ENCODE measurements at places on chromosomes 3 and 15.

GRCh38 chr15:63340878-63341277 lies 40.8 kb downstream of the CA12 start:
- DNase-seq = no peak

GRCh38 chr3:100521439-100521845 lies 29.0 kb downstream of the TMEM45A start:
- DNase-seq = no peak

- no peak for DNase-seq
Observed at GRCh38 chr15:98599909-98600691, 48.2 kb upstream of the IGF1R start.

DNA sequence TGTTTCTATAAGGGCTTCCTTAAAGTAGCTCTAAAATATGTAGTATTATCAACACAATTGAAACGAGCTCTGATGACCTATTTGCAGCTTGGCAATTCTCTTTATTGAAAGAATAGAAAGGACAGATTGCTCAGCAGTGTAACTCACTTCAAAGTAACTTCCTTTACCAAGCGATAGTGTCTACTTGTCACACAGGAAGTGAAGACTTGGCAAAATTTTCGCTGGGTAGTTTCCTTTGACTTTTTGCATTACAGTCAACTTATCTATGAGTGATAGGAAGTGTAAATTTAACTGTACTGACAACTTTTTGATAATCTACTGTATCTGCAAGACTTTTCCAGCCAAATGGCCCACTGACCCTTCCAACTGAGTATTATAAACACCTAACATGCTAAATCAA lies 22.8 kb downstream of the SLC9A9 start:
- no peak for DNase-seq

- DNase-seq = no peak
Observed at GRCh38 chr3:63961891-63962290, 49.7 kb upstream of the SCAANT1 start.

DNA sequence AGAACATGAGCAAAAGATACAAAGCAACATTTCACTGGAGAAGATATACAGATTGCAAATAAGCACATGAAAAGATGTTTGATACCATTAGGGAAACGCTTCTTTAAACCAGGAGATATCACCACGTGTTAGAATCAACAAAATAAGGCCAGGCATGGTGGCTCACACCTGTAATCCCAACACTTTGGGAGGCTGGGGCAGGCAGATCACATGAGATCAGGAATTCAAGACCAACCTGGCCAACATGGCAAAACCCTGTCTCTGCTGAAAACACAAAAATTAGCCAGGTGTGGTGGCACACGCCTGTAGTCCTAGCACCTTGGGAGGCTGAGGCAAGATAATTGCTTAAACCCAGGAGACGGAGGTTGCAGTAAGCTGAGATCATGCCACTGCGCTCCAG lies 20.5 kb upstream of the MUC20 start:
- DNase-seq = no peak

GRCh38 chr3:64789111-64789510 lies 101.3 kb upstream of the ADAMTS9 start:
- DNase-seq = no peak

- DNase-seq = no peak
Observed at GRCh38 chr3:153429821-153430220, 267.8 kb downstream of the RAP2B start.

DNA sequence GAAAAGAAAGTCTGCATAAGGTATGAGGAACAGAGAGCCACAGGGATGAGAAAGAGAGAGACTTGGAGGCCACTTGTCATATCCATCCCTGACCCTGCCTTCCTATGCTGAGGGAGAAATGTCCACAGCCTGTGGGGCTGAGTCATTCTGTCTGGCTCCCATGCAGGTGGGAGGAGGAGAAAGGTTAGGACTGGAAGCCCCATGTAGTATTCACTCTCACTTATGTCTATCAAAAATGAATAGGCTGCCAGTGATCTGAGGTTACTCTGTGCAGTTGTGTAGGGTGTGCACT lies 71.3 kb downstream of the RAB11A start:
- no peak for DNase-seq

DNA sequence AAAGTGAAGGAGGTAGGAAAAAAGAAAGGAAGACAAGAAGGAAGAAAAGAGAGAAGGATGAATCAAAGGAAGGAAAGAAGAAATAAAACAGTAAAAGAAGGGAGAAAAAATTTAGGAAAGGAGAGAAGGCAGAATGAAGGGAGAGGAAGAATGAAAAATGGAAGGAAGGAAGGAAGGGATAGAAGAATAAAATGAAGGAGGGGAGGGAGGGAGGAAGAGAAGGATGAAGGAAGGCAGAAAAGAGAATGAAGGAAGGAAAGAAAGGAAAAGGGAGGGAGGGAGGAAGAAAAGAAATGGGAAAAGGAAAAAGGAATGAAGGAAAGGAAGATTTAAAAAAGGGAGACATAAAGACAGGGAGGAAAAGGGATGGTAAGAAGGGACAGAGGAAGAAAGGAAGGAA lies 393.7 kb upstream of the GRM7 start:
- DNase-seq = no peak

- DNase-seq = no peak
Observed at GRCh38 chr3:32048487-32049182, 57.8 kb upstream of the GPD1L start.

DNA sequence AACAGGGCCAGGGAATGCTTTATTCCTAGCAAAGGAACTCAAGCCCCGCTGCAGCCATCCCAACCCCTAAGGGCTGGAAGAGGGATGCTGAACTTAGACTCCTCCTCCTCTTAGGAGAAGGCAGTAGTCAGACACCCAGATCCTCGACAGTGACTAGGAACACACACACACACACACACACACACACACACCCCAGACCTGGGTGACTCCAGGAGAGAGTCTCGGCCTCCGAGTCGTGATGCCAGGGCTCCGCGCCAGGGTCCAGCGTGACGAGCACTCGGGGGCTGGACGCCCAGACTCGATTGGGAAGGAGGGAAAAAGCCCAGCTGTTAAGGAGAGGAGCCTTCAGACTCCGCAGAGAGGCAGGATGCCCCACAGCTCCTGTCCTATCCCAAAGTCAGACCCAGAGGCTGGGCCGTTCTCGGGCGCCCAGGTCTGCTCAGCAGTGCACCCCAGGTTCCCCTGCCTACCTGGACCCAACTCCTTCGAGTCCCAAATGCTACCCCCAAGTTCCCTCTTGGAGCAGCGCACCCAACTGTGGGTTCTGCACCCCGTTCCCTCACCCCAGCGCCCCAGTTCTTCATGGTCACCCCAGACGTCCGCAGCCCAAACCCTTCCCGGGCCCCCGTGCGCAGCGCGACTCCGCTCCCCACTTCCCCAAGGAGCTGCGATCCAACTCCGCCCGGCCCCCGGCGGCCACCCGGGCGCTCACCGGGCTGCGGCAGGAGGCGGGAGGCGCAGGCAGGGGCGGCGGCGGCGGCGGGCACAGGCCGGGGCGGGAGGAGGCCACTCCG lies 421 bp downstream of the BMF start:
- no peak for DNase-seq

DNA sequence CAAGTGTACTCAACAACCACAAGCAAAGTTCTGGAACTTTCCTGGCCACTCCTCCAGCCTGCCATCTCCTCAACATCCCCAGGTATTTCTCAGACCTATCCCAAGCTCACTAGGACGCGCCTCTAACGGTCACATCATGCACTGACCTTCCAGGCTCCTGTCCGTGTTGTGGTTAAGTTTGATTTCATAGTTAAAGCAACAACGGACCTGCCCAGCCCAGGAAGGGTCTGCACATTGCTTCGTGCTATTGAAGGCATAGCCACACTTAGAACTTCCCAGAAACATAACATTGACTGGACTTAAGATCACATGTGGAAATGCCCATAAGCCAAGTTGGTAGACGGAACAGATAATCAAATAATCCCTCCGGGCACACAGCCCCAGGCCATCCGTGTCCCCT lies 85.1 kb downstream of the OCA2 start:
- no peak for DNase-seq

DNA sequence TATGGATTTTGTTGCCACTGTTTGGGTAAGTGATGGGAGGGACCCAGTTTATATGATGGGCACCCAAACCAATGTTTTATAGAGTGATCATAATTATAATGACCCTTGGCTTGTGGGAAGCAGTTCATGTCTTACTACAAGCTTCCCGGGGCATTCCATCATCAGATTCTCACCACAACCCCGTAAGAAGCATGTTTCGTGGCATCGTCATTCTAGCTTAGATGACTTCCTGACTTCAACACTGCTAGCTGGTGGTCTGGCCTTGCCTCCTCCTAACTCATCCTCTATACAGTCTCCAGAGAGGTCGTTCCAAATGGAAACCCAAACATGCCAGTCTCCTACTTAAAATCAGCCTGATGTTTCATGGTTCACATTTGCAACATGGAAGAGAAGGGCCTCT lies 226.9 kb downstream of the ADAMTS9 start:
- no peak for DNase-seq

DNA sequence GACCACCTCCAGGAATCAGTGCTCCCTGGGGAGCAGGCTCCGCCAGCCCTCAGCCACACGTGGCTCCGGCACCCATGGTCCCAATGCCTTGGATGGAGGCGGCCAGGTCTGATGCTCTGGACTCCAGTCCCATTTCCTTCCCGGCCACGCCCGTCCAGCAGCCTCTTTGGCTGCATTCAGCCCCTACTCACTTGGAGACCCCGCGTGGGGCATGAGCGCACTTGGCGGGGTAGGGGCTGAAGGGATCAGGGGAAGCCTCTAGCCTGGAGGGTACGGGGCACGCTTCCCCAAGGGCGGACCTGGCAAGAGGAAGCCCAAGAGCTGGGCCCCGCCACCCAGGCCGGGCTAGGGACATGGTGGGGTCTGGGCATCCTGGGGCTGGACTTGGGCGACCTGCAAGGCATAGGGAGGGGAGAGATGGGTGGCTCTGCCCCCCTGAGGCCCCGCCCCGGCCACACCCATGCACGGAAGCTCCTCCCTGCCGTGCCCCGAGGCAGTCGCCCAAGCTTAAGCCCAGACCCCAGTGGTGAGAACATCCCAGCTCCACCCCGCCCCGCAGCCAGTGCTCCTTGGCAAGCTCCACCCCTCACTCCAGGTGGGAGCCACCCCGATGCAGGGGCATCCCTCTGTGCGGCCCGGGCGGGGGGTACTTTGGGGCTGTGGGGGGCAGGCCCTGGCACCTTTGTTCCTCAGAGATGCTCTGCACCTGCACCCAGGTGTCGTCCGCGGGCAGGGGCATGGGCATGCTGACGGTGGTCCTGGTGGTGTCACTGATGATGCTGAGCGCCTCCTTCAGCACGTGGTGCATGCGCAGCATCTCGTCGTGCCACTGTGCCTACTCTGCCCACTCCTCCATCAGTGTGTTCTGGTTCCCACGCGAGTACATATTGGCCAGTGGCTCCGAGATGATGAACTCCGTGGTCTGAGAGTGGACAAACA lies 163.5 kb downstream of the GOLGA6L4 start:
- DNase-seq = no peak

- no peak for DNase-seq
Observed at GRCh38 chr3:48086705-48087104, 70.5 kb upstream of the MAP4 start.

GRCh38 chr15:40427188-40427587 lies 13.6 kb upstream of the BAHD1 start:
- DNase-seq = no peak

- DNase-seq = no peak
Observed at GRCh38 chr15:67091071-67091979, 25.9 kb downstream of the SMAD3 start.

DNA sequence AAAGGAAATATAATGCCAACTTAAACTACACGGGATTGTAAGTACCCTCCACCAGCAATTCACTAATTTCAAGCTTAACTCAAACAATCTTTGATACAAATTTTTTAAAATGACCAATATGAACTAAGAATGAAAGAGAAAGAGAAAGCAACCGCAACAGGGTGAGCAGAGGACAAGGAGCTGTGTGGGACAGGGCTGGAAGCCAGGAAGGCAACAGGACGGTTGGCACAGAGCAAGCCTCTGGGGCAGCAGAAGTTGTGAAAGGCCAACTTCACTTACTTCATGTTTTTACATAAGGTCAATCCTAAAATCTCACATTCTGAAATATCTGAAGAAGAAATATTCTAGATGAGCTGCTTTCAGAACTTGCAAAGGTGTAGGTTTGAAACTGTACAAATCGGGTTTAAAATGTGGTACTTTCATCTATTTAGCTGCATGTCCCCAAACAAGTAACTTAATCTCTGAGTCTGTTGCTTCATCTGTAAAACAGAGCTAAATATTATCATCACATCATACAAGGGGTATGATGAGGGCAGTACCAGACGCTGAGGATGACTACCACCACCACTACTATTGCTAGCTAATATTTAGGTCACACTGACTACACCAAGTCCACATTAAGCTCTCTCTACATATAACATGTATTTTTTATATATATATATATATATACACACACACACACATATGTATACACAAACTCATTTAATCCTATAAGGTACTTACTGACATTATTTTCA lies 101.7 kb downstream of the IGSF11 start:
- no peak for DNase-seq

DNA sequence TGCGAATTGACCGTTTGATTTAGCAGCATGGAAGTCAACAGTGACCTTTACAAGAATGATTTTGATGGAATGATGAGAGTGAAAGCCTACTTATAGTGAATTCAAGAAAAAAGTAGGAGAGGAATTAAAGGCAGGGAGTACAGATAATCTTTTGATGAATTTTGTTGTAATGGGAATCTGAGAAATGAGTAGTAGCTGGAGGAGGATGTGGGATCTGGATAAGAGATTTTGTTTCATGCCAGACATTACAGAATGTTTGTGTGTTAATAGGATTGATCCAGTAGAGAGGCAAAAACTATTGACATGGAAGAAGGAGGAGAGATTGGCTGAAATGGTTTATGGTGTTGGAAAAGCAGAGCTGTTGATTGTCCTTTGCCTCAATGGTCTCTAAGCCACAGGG lies 17.4 kb upstream of the ZNF609 start:
- DNase-seq = no peak

DNA sequence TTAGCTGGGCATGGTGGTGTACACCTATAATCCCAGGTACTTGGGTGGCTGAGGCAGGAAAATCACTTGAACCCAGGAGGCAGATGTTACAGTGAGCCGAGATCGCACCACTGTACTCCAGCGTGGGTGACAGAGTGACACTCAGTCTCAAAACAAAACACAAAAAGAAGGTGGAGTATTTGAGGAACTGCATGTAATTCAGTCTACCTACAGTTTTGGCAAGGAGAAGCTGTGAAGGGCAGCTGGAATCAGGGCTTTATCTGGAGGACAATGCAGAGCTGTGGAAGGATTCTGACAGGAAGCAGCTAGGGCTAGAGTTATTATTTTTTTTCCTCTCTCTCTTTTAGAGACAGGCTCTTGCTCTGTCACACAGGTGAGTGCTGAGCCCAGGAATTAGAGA lies 6.8 kb downstream of the H1-8 start:
- no peak for DNase-seq

Measured in NCI-H187 treated with DMSO at 0.1 percent for 48 hours (cell line).